NCI-H1436 treated with DMSO at 0.1 percent for 48 hours (cell line): ENCODE measurements at places on chromosomes 6 and 20.

DNA sequence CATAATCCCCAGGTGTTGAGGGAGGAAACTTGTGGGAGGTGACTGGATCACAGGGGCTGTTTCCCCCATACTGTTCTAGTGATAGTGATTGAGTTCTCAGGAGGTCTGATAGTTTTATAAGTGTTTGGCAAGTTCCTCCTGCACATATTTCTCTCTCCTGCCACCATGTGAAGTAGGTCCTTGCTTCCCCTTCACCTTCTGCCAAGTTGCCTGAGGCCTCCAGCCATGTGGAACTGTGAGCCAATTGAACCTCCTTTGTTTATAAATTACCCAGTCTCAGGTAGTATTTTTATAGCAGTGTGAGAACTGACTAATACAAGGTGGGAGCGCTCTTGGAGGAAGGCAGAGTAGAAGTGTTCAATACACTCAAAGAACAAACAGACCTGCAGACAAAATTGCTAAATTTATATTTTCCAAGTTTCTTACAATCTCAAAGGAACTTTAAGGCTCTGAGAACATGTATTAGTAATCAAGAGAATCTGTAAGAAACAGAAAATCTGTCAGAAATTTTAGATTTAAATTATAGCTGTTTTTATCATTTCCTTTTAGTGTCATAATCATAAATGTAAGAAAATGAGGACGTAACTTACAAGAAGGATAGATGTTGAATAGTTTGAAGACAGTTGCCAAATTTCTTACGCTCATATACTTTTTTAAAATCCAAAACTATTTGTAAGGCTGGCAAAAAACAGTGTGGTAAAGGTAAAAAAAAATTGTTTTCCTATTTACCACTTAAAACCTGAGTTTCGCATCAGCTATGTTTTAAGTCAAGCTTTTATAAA lies 77.7 kb downstream of the ASCC3 start:
- no peak for DNase-seq

- DNase-seq = no peak
These were observed 64.2 kb upstream of the KIF25 start for GRCh38 chr6:167933290-167933689.

GRCh38 chr20:60754856-60755255 lies 497.2 kb upstream of the CDH4 start:
- no peak for DNase-seq

DNA sequence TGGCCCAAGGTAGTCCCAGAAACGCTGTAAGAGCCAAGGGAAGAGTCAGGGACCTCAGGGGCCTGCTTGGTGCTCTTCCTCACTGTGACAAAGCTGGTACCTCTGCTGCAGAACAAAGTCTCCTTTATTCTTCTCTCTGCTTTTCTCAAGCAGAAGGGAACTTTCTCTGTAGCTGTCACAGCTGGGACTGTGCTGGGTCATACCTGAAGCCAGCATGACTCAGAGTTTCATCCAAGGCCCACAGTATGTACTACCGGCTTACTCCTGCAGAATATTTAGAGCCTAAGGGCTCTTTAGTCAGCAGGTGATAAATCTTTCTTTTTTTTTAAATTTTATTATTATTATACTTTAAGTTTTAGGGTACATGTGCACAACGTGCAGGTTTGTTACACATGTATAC lies 183.2 kb downstream of the TINAG start:
- no peak for DNase-seq

- no peak for DNase-seq
These were observed 73.9 kb downstream of the GFOD1 start for GRCh38 chr6:13413466-13413862.

DNA sequence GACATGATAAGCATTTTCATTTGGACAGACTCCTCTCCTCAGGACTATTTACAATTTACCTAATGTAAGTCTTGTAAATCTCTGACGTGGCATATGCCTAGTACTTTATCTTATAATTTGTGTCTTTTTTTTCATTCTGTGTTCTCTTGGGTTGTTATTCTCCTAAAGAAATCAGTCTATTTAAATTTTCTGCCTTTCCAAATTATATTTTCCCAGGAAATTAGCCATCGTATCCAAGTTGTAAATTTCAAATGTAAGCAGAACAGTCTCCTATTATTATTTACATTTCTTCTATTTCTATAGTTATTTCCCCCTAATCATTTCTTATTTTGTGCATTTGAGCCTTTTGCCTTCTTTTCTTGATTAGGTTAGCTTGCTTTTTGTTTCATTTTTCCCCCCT lies 17.5 kb upstream of the BCAS4 start:
- no peak for DNase-seq
